ENCODE measurements at places on chromosomes 2 and 18. TPM values are rescaled to one million over a fixed set of nuclear protein-coding genes. Genes with fewer than 3 reads are reported as not detected.

Gene MALL
- total RNA-seq, result 0.31 TPM

DNA sequence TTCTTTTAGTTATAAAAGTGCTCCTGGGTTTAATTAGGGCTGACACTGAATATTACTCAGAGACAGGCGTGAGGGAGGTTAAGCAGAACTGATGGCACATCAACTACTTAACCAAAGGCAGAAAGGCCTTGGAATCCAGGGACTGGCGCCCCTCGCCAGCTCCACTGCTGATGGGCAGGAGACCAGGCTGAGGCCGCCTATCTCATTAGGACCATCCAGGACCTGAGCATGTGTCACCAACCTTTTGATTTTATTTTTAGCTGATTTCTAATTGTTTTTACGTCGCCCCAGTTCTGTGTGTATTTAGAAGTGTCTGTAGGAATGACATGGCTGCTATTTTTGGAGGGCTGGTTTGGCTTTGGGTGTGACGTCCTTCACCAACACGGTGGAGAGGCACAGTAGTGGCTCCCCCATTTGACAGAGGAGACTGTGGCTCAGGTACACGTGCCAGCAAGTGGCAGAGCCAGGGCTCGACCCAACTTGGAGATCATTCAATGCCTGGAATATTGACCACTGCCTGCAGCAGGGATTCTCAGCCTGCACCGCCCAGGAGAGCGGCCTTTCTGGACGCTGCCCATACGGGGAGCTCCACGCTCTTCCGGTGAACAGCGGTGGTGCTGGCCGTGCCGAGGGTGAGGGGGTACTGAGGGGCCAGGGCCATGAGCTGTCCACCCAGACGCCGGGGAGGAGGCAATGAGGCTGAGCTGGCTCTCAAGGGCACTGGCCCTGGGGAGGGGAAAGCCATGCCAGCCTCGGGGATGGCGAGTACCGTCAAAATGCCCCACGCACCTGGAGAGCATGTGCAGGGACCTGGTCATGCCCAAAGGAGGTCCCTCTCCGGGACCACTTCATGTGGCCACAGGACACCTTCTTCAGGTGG lies 205.7 kb downstream of the ASB1 start:
- H3K27ac ChIP-seq, result no peak overlapping the region
- H3K4me3 ChIP-seq, result no peak overlapping the region
- no peak for DNase-seq
- no peaks in the 10 kb centered on the region for H3K4me1 ChIP-seq
- no peaks in the 10 kb centered on the region for H3K27me3 ChIP-seq

- H3K4me3 ChIP-seq, result peak overlapping the region; percentile 96
- peaks cover 46% of the 10 kb centered on the region for H3K4me1 ChIP-seq
- DNase-seq, result no peak
- H3K27ac ChIP-seq, result peak overlapping the region; percentile 48
- H3K27me3 ChIP-seq, result no peaks in the 10 kb centered on the region
Observed at GRCh38 chr18:79986726-79987125, 1.6 kb downstream of the TXNL4A start.

DNA sequence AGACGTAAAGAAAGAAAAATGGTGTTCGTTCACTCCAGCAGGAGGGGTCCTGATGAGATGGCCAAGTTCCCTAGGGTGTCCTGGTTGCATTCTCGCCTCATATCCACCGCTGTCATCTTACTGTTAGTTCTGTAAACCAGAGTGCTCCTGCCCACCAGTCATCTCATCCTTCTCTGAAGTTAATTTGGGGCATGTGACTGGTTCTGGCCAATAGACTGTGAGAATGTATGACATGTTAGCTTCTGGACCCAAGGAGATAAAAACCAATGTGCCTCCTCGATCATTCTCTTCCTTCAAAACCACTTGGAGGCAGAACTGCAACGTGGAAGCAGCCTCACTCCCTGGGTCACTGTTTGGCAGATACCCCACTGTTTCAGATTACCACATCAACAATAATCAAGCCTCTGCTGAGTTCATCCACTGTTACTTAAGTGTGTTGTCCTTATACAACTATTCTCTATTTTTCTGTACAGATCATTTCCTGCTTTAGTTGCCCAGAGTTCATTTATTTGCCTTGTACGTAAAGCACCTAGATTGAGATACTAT lies 759.1 kb downstream of the TSN start:
- no peak overlapping the region for H3K4me3 ChIP-seq
- DNase-seq, result no peak
- no peaks in the 10 kb centered on the region for H3K4me1 ChIP-seq
- H3K27me3 ChIP-seq, result no peaks in the 10 kb centered on the region

Gene CD207
- total RNA-seq, result not detected

Gene LCT
- total RNA-seq, result 0.41 TPM

Gene LAMA1
- not detected for total RNA-seq

DNA sequence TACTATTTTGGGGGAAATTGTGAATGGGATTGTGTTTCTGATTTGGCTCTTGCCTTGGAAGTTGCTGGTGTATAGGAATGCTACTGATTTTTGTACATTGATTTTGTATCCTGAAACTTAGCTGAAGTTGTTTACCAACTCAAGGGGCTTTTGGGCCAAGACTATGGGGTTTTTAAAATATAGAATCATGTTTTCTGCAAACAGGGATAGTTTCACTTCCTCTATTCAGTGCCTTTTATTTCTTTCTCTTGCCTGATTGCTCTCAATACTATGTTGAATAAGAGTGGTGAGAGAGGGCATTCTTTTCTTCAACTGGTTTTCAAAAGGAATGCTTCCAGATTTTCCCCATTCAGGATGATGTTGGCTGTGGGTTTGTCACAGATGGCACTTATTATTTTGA lies 1383.8 kb upstream of the ACVR2A start:
- no peak overlapping the region for H3K4me3 ChIP-seq
- H3K36me3 ChIP-seq, result no peaks in the 10 kb centered on the region
- no peaks in the 10 kb centered on the region for H3K27me3 ChIP-seq

DNA sequence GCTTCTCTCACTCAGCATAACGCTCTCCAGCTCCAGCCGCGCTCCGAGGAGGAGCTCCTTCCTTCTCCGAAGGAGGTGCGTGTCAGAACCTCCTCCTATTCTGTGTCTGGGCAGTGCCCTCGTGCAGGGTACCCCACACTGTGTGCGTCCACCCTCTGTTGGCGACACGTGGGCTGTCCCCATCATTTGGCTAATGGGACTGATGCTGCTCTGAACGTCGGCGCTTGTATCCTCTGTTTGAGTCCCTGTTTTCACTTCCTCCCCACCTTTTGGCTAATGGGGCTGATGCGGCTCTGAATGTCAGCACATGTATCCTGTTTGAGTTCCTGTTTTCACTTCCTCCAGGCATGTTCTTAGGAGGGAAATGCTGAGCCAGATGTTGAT lies 22.2 kb downstream of the KCNG2 start:
- no peaks in the 10 kb centered on the region for H3K4me1 ChIP-seq
- DNase-seq, result no peak
- H3K27ac ChIP-seq, result no peak overlapping the region
- H3K27me3 ChIP-seq, result peaks cover 4% of the 10 kb centered on the region
- H3K36me3 ChIP-seq, result no peaks in the 10 kb centered on the region

GRCh38 chr2:88199912-88200682 lies 30.0 kb downstream of the THNSL2 start:
- H3K27me3 ChIP-seq, result peaks cover 36% of the 10 kb centered on the region
- no peak overlapping the region for H3K4me3 ChIP-seq
- H3K4me1 ChIP-seq, result peaks cover 13% of the 10 kb centered on the region
- H3K36me3 ChIP-seq, result no peaks in the 10 kb centered on the region
- no peak overlapping the region for H3K27ac ChIP-seq

Gene RGPD3
- total RNA-seq, result 0.16 TPM

Measured in activated T-helper 1 cell treated with anti-CD3 and anti-CD28 coated beads, Interleukin-12 subunit alpha, Interleukin-12 subunit beta, Interleukin-2, Interleukin-4 antibody, amounts not matched to agents 30 ng/mL and 10 ng/mL and 1 ng/mL, durations not matched to agents 14 hours and 24 hours and 36 hours (primary cell).